KG1 (cell line): ENCODE measurements at places on chromosomes 7 and 10.

- DNase-seq = no peak
Measured at GRCh38 chr10:130568246-130568645, 432.1 kb downstream of the GLRX3 start.

DNA sequence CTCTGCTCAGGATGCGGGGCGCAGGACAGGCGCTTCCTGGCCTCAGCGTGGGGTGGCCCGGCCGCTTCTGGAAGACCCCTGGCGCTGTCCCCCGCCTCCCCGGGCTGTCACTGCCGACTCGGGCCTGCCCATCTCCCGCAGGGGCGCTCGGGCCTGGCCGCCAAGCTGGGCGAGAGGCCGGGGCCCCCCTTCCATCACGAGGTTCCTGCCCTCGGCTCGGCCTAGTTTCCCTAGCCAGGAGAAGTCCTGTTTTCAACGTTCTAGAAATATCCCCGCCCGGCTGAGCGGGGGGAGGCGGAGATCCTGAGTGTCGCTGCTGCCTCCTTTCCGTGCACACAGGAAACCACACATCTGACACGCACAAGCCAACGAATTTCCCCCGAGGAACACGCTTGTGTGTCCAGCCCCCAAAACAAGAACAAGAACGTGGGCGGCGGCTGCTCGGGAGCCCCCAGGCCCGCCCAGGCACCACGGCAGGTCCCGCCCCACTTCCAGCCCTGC, 33.7 kb downstream of the AP5Z1 start:
- no peak for DNase-seq

DNA sequence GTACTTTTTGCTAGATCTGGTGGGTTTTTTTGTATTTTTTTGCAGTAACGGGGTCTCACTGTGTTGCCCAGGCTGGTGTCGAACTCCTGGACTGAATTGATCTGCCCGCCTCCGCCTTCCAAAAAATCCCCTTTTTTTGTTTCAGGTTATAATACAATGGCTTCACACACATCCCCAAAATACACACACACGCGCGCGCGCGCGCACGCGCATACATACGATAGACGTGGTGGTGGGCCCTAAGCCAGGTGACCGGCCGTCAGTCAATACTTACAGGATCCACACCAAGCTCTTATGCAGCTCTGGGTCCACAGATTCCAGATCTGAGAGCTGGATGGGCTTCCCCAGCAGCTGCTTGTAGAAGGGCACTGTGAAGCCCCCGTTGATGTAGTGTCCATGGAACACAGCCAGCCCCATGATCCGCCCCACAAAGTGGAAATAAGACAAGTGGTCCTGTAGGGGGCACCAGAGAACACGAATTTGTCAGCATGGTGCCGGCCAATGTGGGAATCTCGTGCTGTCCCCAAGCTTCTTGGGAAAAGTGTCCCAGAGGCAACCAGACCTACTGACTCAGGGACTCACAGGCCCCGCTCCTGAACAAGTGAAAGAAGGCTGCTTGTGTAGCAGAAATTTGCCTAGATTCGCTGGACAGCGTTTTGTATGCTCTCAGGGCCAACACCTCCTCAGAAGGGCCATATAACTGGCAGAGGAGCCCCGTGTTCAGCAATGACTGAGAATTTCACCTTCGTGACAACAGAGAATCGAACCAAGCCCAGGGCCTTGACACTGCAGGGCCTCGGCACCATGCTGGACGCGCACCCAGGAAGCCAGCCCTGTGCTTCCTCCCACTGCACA, 103.6 kb downstream of the SMURF1 start:
- DNase-seq = no peak

- no peak for DNase-seq
Measured at GRCh38 chr10:71031026-71031425, 142.7 kb upstream of the PCBD1 start.

DNA sequence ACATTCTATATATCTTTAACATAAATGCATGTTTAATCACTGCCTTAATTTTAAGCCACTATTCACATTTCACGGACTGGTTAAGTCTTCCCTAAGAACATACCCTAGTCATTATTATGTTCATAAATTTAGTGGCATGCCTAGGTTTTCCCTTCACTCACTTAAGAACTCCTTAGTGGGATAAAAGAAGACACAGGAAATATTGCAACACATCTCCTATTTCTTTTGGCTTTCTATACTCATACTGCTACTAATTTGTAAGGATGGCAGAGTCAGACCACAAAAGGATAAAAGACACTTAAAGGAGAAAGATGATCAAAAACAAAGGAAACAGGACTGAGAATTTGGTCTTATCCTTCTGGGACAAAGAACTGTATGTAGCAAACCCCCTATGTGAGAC, 951.4 kb downstream of the SORCS3 start:
- no peak for DNase-seq

DNA sequence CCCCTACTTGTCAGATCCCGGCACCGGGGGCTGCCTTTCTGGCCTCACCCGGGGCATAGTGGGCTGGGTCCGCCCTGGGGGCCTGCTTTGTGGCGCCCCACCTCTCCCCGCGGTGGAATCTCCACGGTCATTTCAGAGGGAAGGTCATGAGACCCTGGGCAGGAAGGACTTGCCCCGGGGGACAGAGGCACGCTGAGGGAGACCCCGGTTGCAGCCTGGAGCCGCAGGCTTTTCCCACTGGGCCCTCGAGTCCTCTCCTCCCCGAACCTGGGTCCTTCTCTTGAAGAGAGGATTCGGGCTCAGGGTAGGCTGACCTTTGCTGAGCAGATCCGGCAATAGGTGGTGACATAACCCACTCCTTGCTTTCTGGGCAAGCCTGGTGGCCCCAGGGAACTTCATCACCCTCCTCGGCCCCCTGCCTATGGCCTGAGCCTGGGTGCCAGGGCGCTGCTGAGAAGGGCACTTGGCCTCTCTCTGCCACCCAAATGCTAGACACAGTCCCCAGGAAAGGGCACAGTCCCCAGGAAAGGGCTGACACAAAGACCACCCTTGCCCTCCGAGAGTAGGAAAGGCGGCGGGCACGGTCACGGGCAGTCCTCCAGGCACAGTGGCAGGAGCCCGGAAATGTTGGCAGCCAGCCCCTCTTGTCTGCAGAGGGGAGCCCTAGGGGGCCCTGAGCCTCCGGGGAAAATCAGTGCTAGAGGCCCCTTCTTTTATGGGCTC, 36.2 kb downstream of the FKBP6 start:
- no peak for DNase-seq

- DNase-seq = no peak
Measured at GRCh38 chr10:97981816-97982215, 48.6 kb downstream of the CRTAC1 start.

GRCh38 chr10:104057717-104058116, 28.0 kb downstream of the COL17A1 start:
- no peak for DNase-seq
